ENCODE measurements at places on chromosomes 16 and 17.

DNA sequence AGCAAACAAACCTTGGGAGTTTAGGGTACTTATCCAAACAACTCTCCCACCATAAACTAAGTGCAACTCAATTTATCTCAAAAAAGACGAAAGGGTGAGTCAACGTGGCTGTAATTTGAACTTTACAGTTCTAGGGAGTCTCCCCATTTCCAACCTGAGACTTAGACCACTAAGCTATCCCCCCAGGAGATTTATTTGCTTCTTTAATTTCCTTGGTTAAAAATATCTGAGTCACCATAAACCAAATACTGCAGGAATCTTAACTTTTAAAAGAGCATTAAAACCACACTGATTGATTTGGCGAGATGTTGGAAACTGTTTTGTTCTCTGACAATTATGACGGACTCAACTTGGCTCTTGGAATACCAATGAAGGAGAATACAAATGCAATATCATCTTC is 299.3 kb upstream of the SOX9 start:
- no peak for DNase-seq

DNA sequence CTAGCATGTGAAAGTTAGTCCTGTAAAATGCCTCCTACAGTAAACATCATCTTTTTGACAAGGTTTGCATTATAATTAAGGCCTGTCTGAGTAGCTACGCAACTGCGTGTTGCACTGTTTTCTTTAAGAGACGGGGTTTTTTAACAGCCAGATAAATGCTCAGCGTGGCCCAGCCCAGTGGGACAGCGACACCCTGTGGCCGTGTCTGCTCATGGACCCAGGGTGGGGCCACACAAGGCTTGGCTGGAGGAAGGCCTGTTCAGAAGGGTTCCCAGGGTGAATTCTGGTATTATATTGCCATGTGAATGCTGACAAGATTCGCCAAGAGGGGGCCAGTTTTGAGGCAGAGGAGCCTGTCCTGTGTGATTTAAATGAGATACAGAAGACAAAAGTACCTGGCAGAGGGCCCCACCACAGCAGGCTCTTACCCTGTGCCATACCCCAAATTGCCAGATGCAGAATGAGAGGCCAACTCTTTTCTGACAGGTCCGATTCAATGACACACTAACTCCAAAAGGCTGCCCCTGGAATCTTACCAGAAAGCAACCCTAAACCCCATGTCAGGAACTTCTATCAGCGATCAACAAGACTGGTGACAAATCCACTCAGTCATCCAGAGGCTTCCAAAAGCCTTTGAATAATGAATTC is 65.9 kb upstream of the IRX6 start:
- no peak for DNase-seq

DNA sequence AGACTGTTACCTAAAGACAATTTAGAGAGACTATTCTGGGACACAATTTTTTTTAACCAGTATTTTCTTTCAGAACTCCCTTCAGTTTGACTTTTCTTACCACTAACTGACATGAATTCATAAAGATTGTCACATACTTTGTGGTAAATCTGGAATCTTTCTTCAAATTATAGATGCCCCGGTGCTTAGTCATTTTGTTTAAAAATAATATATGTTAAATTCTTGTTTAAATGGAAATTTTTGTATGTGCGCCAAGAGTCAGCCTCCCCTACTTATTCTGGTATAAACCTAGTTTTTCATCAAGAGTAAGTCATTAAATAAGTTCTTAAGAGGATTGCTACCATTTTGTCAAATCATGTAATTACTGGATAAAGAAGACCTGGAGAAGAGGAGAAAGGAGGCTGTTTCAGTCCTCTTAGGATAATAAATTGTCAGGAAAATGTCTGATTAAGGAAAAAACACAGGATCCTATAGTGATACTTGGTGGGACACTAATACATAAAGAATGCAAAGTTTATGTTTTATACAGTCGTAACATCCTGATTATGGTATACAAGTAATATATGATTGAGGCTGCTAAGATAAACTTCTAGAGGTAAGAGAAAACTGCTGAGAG is 424.4 kb downstream of the PMP22 start:
- DNase-seq, result no peak

DNA sequence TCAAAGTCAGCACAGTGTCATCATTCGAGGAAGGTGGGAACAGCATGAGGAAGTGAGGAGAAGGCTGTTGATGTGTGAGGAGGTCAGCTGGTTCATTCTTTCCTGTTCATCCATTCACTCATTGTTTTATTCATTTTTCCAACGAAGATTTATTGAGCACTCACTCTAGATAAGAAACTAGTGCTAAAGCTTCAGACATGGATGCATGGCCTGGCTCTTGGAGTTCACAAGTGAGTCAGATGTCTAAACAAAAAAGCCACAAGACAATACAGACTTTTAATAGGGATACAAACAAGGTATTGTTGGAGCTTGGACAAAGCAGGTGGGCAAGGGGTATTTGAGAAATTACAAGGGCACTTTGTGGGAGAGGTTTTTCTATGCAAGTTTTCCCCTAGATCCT is 31.3 kb upstream of the MPHOSPH6 start:
- DNase-seq, result no peak

- DNase-seq, result peak; percentile 41
These were observed 1.1 kb downstream of the SPECC1 start for GRCh38 chr17:20010099-20010863.

- DNase-seq, result no peak
These were observed 428.4 kb downstream of the MAF start for GRCh38 chr16:79171931-79172705.

DNA sequence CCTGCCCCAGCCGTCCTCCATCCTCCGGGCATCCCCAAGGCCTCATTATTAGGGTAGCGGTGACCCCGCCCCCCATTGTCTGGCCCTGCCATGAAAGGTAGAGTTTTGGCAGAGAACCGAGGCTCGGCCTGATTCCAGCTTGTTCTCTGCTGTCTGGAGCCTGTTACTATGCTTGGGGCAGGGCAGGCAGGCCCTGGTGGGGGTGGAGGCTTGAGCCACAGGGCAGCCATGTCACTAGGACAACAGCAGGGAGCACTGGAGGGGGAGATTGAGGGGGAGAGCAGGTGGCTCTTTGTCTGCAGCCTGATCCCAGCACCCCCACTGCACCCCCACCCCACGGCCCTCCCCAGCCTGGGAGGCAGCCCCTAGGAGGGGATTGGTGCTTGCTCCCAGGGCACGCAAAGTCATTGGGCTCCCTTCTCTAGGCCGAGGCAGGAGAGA is 15.4 kb downstream of the RHBDL3 start:
- DNase-seq, result peak; percentile 72

- no peak for DNase-seq
These were observed 13.9 kb downstream of the ARL2BP start for GRCh38 chr16:57258910-57259475.

- no peak for DNase-seq
These were observed 108.2 kb downstream of the NPIPB5 start for GRCh38 chr16:22618842-22619241.

GRCh38 chr17:43316522-43317142 is 82.2 kb upstream of the ARL4D start:
- no peak for DNase-seq

GRCh38 chr16:90020838-90021382 is 1.7 kb upstream of the DBNDD1 start:
- DNase-seq, result no peak

DNA sequence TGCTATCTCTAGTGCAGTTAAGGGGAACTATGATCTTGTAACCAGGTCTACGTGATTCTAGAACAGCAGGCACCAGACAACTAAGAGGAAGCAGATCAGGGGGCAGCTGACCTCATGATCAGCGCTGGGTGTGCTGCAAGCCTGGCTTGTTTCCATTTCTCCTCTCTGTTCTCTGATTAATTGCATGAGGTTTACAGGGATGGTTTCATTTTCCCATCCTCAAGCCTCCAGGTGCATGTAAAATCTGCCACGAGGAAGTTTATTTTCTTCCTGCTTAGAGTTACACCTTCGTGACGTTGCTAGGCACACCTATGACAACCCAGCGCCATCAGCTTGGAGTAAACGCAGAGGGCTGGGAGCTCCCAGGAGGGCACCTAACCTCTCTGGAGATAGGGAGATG is 4.3 kb upstream of the NUPR1 start:
- no peak for DNase-seq

- no peak for DNase-seq
These were observed 42.0 kb downstream of the ABCA9 start for GRCh38 chr17:69018687-69019086.

DNA sequence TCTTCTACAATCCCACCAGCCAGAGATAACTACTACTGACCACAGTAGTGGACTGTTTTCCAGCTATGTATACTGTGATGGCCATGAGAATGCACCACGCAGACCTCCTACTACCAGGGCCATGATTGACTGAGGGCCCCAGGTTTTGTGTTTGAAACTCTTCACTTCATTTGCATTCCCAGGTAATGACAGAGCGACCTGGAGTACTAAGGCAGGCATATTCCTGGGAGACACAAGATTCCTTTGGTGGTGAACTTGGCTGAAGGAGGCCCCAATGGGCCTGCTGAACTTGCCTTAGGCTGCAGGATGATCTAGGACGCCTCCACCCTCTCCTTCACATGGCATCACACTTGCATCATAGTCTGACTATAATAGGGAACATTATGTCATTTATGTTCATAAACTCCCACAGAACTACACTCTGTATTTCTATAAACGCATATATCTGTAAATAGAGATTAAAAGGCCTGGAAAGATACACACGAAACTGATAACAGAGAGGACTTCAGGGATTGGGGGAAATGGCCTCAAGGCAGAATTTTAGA is 30.4 kb downstream of the CLEC19A start:
- DNase-seq, result no peak

DNA sequence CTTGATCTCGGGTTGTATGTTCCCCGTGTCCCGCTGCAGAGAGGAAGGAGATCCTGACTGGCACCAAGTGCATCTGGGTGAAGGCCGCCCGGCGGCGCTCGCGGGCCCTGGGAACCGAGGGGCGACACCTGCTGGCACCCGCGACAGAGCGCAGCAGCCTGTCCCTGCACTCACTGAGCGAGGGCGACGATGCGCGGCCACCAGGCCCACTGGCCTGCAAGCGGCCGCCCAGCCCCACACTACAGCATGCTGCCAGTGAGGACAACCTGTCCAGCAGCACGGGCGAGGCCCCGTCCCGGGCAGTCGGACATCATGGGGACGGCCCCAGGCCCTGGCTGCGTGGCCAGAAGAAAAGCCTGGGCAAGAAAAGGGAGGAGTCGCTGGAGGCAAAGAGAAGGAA is 7.5 kb downstream of the BTBD17 start:
- no peak for DNase-seq

DNA sequence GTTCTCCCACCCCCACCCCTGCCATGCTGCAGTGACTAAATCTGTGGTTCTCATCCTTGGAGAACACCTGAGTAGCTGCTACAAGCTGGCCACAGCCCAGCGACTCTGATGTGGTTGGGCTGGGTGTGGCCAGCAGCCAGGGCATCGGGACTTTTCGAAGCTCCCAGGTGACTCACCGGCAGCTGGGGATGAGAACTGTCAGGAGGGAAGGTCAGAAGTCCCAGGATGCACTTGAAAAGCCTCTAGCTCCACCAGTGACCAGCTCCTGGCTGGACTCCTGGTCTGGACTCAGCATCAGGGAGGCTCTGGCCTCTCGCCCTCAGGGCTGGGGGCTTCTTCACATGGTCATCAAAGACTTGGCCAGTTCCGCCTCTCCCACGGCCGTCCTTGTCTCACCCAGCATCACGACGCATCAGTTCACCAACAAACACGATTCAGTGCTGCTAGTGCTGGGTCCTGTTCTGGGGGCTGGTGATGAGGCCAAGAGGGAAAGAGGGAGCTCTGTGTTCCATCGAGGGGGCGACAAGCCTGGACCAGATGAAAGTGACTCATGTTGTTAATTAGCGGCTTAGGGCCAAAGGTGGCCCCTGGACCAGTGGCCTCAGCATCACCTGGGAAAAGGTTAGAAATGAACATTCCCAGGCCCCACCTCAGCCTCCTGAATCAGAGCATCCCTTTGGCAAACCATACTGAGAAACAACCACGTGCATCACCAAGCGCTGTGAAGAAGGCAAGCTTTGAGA is 3.9 kb upstream of the C17orf99 start:
- DNase-seq, result no peak

GRCh38 chr16:15611610-15612009 is 31.3 kb downstream of the MARF1 start:
- no peak for DNase-seq

- no peak for DNase-seq
These were observed 126.9 kb downstream of the PARN start for GRCh38 chr16:14502932-14503741.

DNA sequence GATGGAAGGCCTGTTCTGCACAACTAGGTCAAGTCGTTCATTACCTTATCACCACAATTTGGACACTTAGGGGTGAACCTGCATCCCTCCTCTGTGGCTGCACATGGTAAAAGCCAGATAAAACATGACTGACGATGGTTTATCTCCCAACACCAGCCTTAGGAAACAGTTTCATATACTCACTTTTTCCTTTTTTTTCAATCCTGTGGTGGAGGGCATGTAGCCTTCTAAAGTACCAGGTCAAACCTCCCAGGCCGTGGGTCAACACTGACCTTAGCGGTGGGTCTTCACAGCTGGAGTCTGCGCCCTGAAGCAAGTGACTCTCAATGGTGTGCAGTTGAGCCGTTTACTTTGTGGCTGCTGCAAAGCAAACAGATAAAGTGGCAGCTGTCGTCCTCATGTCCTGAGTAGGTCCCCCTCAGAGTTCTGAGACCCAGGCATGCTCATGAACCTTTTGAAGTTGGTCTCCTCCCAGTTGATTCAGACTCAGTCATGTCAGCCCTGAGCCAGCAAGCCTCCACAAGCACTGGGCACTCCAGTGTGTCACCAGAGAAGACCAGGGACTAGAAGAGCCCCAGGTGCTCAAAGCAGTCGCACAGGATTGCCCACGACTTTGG is 5.9 kb downstream of the FAHD1 start:
- DNase-seq, result no peak

- no peak for DNase-seq
These were observed 528 bp downstream of the HAGHL start for GRCh38 chr16:727291-727977.

DNA sequence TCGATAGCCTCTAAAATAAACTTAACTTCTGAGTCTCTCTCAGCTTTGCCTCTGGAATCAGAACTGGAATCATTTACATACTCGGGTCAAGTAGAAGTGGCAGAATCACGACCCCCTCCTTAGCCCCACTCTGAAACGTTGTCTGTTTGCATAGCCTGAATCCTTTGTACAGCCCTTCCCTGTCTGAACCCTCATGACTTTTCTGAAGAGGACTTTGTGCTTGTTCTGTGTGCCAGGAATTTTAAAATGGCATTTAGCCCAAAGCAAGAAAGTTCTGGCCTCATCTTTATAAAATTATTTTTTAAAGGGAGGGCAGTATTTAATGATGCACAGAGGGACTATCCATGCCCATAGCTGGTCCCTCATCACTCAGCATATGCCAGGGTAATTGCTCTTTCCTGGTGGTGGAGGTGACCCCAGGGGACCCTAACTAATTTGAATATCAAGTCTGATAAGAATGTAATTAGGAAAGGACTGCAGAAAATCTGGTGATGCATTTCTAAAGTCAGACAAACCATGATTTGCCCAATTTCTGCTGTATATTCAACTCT is 342.7 kb upstream of the TNRC6C start:
- DNase-seq, result no peak

- DNase-seq, result no peak
These were observed 123.4 kb downstream of the ASIC2 start for GRCh38 chr17:33169580-33170285.

GRCh38 chr16:1075546-1075945 is 3.0 kb downstream of the SSTR5 start:
- no peak for DNase-seq
